ENCODE measurements at places on chromosomes 2 and 18.

DNA sequence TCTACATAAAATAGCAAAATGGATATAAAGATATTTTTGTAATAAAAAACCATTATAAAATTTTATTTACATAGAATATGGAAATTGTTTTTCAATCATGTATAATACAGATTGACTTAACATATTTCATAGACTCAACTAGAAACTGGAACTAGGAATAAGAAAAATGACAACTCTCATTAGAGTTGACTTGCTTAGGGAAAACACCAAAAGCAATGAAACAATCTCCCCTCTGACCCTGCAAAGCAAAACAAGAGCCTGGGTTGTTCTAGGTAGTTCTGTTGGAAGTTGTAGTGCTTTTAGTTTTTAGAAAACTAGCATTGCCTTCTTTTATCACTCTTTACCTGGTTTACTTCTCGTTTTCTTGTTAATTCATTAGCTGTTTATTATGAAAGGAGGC, 32.2 kb upstream of the MTIF2 start:
- DNase-seq, result no peak

DNA sequence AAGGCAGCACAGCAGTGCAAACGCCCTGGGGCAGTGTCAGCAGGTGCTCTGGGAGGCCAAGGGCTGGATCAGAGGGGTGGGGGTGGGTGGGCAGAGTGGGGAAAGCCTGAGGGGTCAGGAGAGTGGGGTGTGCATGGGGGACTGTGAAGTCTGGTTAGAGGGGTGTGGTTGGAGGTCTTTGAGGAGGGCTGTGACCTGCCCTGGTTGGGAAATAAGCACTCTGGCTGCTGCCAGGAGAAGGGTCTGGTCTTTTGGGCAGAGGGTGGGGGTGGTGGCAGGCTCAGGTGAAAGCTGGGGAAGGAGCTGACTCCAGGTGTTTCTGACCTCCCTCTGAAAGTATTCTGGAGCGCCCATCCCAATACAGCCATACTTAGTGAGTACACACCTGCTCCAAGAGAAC, 4.2 kb downstream of the ALPI start:
- no peak for DNase-seq

DNA sequence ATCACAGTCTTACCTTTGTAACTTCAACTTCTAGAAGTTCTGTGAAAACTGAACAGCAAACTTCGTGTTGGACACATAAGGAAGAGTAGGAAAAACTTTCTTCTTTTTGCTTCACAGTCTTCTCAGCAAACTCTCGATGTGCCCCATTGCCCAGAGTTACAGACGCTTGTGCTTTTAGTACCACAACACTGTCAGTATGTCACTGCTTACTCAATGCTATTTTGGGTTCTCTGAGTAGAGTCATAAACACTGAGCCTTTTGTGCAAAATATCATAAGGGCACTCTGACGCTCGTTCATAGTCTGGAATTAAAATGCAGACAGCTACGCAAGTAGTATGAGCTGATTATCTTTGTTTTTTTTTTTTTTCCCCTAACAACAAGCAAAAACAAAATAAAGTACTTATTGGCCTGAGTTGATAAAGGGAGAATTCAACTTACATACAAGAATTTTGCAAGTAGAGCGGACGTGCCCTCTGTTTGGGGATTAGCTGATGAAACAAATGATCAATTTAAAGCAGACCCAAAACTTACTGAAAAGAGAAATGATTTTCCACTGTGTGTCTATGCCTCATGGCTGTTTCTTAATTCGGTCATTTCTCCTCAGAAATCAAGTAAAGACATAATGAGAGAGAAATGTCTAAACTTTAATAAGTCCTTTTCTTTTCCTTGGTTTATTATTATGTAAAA, at the start of gene CDH19:
CDH19 (minus strand) TSS at position 150 of the 687 bp plus-strand sequence. CDS start 31,886 bp downstream, outside the sequence.
- DNase-seq, result no peak

DNA sequence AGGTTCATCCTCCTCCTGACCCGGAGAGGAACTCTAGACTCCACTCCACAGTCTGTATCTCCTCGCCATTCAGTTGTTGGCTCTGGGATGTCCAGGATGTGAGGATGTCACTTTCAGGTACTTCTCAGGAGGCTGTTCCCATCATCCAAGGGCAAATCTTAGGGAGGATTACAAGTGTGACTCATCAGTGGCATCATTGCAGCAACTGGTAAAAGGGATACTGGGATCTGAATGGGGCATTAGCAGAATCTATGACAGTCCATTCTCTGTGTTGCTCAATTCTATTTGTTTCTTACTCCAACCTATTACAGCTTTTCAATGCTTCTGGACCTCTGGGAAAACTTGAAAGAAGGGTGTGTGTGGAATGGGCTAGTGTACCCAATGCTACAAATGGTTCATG, 81.5 kb upstream of the FN1 start:
- DNase-seq, result no peak

GRCh38 chr2:96083989-96084857, 32.1 kb downstream of the ADRA2B start:
- no peak for DNase-seq

- DNase-seq, result no peak
These were observed 44.1 kb upstream of the ZFP36L2 start for GRCh38 chr2:43270461-43270860.

- no peak for DNase-seq
These were observed 26.3 kb upstream of the CASP8 start for GRCh38 chr2:201233812-201234662.

- no peak for DNase-seq
These were observed 109.6 kb upstream of the EML6 start for GRCh38 chr2:54613794-54614257.

- DNase-seq, result no peak
These were observed 75.9 kb upstream of the SLC35G4 start for GRCh38 chr18:11533513-11533890.

GRCh38 chr2:119553687-119554344, 9.6 kb downstream of the CFAP221 start:
- DNase-seq, result no peak

- no peak for DNase-seq
These were observed 108.0 kb downstream of the SLC8A1 start for GRCh38 chr2:40343902-40344301.

DNA sequence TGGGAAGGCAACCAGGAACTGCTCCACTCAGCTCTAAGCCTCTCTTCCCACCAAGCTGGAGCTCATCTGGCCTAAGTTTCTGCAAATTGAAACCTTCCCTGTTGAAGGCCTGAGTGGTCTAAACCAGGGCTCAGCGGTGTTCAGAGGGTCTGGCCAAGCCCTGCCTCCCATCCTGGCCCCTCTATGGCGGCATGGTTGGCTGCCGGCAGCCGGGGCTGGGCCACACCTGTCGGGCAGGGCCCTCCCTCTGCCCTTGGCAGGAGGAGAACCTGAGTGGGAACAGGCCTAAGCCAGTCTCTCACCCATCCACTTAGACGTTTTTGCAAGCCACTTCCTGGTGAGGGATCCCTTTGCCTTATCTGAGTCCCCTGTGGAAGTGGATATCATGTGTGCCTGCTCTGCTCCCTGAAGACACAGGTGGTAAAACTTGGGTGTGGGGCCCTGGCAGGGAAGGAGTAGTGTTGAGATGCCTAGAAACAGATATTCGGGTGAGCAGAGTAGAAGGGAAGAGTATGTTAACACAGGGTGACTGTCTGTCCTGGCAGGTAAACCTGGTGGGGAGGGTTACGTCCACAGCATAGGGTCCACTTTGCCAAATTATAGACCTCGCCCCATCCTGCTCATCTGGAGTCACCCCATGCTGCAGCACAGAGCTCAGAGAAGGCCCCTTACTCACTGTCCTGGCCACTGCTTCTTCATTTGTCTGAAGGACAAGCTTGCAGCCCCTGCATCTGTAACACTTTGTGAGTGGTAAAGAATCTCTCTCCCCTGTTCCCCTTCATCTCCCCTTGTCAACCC, 63.0 kb upstream of the SIX2 start:
- no peak for DNase-seq
